ENCODE measurements at places on chromosomes 13 and 19.

DNA sequence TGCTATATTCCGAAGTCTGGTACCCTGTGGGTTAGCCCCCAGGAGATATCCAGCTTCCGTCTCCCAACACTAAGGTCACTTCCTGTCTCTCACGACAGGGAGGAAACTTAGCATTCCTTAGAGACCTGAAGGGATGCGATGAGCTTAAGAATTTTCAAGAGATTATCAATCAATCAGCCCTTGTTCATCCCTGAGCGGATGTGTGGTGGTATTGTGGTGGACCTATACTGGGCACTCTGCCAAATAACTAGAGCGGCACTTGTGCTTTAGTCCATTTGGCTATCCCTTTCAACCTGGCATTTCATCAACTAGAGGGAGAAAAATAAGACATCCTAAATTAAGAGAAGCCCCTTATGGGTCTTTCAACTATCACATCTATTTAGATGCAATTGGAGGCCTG, 30.9 kb upstream of the ZNF562 start:
- DNase-seq, result no peak

DNA sequence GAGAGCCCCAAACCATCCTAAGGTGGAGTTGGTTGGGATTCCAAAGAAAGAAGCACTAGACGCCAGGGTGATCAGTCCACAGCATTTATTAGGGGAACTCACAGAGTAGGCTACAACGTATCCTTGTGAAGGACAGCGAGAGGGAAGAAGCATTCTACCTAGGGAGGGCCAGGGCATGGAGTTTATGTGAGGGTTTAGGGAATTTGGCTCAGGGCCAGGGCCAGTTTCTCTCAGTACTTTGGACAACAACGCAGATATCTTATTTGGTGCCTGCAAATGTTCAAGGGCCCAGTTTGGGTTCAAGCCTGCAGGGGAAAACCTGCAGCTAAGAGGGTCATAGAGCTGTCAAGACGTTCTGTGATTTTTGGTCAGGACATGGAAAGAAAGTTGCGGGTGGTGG, 73.9 kb upstream of the GJB6 start:
- DNase-seq, result no peak

DNA sequence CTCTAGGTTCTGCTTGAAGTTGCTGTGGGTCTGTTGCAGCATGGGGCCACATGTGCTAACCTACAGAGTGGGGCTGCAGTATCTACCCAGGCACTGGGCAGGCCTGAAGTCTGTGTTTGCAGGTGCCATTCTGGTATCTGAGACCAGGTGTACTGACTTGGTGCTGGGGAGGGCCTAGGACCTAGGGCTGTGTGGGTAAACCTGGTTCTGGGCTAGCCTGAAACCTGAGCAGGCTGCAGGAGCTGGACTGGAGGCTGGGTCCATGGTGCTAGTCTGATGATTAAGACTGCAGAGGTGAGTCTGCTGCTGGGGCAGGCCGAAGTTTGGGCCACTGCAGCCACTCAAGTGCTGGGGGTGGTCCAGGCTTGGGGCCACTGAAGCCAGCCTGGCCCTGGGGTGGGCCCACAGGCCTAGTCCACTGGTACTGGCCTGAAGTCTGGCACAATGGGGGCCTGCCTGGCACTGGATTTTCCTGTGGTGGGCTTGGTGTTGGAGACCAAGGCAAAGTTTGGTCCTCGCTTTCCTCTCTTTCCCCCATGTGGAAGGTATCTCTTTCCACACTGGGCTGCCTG, 310.6 kb downstream of the NDFIP2 start:
- DNase-seq, result no peak

GRCh38 chr13:65915195-65915594, 1314.9 kb downstream of the PCDH9 start:
- no peak for DNase-seq

- no peak for DNase-seq
Measured at GRCh38 chr19:29450306-29450705, 75.5 kb upstream of the VSTM2B start.

DNA sequence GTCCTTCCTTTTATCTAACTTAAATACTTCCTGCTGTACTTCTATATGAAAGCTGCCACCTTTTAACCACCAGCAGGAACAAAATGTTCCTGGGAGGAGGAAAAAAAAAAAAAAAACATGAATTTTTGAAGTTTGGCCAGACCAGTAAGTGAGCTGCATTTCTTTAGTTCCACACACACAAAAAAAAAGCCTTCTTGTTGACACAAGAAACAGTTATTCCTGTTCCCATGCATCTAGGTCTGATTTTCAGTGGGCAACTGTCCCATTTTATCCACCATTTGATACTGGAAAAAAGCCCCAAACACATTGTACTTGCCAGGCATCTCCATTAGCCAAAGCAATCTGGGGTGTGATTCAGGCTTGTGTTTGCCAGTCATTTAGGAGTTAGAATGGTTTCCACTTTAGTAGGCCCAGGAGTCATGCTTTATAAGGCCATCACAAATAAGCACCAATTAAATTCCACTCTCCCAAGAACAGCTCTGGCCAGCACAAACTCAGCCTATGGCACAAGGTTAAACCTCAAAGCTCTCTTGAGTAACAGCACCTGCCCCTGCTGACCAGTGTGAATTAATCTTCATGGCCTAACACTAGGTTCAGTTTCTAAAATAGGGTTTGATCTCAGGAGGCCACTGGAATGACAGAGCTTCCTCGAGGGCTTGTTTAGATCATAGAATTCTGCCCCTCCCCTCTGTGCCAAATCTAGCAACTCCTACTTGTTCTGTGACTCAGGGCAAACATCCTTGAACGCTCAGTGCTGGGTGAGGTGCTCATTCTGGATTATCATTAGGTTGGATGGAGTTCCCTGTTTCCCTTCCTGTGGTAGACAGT, 67.1 kb downstream of the NUFIP1 start:
- DNase-seq, result no peak

DNA sequence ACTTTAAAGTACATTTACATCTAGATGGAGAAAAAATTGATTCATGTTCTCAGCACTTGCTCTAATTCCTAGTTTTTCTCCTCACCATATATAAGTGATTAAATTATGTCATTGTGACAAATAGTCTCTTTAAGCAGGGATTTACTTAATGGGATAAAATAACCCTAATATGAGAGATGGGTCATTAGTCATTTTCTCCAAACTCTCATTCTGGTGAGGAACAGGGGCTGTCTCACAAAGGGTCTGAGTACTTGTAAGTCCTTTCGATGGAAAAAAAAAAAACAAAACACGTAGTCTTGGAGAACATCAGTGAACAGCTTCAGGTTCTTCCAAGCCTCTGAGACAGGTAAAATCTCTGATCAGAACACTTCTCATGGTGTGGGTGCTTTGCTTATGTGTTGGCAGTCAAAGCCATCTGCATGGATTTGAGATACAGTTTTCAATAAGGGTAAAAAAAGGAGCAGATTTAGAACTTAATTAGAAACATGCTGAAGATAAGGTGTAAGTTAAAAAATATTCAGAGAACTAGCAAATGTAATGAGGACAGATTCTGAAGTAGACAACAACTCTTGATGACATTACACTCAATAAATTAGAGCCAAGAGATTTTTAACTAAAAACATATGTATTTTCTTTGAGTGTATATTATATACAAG, 1668.9 kb upstream of the MIR17HG start:
- DNase-seq, result no peak

DNA sequence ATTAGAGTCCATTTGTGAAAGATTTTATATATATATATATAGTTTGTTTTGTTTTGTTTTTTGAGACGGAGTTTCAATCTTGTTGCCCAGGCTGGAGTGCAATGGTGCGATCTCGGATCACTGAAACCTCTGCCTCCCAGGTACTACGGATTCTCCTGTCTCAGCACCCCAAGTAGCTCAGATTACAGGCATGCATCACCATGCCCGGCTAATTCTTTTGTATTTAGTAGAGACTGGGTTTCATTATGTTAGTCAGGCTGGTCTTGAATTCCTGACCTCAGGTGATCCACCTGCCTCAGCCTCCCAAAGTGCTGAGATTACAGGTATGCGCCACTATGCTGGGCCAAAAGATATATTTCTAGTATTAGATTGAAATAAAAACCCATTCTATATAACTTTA, 4.0 kb upstream of the ZNF701 start:
- DNase-seq, result no peak

DNA sequence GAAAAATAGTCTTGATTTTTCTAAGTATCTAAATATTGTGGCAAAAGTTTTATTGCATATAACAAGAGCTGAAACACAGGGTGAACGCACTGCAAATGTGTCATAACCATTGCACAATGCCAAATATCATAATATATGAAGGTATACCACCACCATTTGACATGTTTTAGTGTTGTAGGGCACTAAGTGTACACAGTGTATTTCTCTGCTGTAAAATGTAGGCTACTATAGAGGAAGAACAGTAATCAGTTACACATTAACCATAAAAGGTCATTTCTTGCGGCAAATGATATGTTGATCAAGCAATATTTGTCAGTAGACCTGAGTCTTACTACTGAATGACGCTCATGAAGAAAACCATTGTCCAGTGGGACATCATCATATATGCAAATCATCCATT, 18.3 kb upstream of the KLF5 start:
- no peak for DNase-seq

DNA sequence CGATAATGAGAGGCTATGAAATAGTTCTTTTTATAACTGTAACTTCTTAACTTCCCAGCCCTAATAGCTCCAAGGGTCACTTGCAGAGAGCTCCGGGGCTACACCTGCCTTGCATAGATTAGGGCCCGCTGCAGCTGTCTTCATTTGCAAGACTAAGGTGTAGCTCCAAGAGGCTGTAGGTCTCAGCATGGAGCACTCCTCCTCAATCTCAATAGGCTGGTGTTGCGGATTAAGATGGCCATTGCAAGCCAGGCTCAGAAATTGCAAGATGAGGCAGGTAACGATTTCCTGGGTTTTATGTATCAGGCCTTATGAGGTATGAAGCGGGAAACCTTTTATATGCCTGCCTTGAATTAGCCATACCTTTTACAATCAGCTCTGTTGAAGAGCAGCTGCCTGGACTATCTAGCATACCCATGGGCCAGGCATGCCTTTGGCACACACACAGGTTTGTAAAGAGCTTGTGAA, 185.7 kb downstream of the TM9SF2 start:
- no peak for DNase-seq

Data from activated effector memory CD4-positive, alpha-beta T cell treated with Interleukin-2 at 50 U/mL for 16 hours (primary cell).